ENCODE measurements at places on chromosomes 6 and 20. TPM values are rescaled to one million over a fixed set of nuclear protein-coding genes. Genes with fewer than 3 reads are reported as not detected.
A peak's percentile ranks its signal among the peaks of the same experiment; 100 is the strongest.

Gene AMD1
- polyA plus RNA-seq: 92.5 TPM

Gene SLC44A4
- polyA plus RNA-seq: not detected

- peak; percentile 17 for DNase-seq
Measured at GRCh38 chr6:165556116-165556843, 106.8 kb downstream of the PDE10A start.

DNA sequence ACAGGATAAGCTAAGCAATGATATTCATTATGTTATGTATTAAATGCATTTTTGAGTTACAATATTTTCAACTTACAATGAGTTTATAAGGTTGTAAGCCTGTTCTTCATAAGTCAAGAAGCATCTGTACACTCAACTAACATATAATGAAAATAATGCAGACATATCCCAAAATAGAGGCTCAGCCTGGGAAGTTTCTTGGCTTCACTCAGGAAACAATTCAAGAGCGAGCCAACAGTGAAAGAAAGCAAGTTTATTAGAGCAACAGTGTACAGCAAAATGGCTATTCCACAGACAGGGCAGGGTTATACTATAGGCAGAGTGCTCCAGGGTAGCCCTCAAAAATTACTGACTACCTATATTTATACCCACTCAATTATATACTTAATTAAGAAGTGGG, 1581.8 kb downstream of the HACE1 start:
- no peak for DNase-seq

Gene SAMD3
- 3.9 TPM for polyA plus RNA-seq

Gene ZNF76
- polyA plus RNA-seq: 9.6 TPM

Gene TSPO2
- polyA plus RNA-seq: not detected

DNA sequence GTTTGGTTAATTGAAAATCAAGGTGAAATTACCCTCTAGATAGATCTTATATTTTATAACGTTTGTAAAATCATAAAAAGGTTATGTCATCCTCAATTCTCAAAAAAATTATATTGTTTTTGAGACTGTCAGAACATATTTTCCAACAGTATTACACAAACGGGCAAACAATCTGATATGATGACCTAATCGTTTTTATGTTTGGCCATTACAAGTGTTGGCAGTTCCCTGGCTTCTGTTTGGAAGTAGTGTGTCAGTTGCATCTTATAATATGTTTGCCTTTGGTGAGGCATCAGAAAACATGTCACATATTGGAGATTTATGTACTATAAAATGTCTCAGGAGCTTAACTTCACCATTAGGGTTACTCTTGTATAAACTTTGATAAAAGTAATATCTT, 308.1 kb upstream of the EPHA7 start:
- no peak for DNase-seq

DNA sequence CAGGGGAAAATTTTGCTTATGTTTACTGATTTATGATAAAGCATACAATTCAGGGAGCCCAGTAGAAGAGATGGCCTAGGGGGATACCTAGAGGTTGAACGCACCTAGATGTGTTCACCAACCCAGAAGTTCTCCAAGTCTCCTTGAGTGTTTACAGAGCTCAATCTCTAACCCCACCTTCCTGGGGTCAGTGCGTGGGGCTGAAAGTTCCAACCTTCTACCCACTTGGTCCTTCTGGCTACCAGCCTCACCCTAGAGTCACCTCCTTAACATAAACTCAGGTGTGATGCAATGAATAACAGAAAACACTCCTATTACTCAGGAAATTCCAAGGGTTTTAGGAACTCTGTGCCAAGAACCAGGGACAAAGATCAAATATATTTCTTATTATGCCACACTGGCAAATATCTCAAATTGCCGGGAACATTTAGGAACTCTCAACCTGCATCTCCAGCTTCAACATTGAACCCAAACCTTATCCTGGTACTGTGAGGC, 26.4 kb downstream of the AFG1L start:
- DNase-seq: no peak
